NCI-H1930 (cell line): ENCODE measurements at places on chromosomes 7 and 10.

- DNase-seq: no peak
Observed at GRCh38 chr10:101762736-101763135, 13.2 kb downstream of the FGF8 start.

GRCh38 chr7:151700586-151701165 lies 176.2 kb downstream of the PRKAG2 start:
- DNase-seq: no peak

DNA sequence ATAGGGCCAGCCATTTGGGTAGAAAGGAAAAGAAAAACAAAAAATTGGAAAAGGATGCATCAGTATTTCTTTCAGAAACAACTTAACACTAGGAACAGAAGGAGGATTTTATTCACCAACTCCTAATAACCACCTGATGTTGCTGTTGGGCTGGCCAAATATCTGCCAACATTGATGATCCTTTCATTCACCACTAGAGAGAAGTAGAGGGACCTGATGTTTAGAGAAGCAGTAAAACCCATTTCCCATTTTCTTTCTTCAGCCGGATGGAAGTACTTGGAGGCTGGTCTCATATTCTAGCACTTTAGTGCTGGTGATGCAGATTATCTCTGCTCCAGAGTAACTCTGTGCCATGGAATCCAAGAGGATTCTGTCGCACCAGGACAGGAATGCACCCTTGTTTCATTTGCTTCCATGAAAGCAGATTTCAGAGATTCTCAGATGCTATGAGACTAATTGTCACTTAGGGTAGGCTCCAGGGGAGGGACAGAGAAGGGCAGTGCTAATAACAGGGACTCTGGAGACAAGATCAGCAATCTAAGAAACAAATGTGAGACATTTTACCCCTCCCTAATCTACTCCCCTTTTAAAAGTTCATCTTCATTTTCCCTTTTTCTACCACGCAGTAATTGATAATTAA lies 3.1 kb downstream of the KLLN start:
- no peak for DNase-seq

- DNase-seq: peak; percentile 96
Observed at GRCh38 chr7:100119072-100119969, at the start of the genes CNPY4 and TAF6. TSS of gene CNPY4 (plus strand) at chr7:100119634. CDS start at chr7:100119745, 111 bp downstream. TSS of gene TAF6 (minus strand) at chr7:100119358. CDS start at chr7:100114209, 5,149 bp downstream.

- DNase-seq: no peak
Observed at GRCh38 chr7:112347088-112347487, 103.2 kb upstream of the IFRD1 start.

DNA sequence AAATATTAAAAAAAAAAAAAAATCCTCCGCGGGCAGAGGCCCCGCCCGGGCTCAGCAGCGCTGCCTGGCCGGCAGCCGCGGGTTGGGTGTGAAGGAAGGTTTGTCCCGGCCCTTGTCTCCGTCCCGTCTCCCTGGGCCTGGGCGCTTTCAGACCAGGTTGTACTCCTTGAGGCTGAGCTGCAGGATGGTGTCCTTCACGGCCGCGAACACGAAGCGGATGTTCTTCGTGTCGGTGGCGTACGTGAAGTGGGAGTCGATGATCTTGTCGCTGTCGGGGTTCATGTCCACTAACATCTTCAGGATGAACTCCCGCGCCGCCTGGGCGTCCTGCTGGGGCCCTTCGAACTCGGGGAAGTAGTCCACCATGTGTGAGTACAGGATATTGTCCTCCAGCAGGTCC lies 123.7 kb upstream of the KCTD7 start:
- no peak for DNase-seq

- DNase-seq: no peak
Observed at GRCh38 chr10:19638182-19638895, 177.9 kb upstream of the PLXDC2 start.

DNA sequence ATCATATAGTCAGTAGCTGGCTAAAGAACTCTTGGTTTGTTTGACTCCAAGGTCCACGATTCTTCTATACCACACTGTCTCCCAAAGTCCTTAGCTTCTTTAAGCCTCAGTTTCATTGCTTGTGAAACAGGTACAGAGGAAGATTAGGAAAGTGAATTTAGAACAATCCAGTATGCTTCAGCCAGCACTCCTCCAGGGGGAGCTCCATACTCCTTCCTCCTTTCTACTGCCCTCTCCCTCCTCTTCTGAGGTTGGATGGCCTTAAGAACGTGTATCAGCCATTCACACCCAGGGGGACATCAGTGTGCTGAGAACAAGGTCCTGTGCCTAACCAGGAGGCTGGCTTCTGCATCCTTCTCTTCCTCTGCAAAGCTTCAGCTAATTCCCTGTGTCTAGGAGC lies 54.8 kb upstream of the CALD1 start:
- no peak for DNase-seq

- no peak for DNase-seq
Observed at GRCh38 chr7:29071203-29071874, 75.0 kb downstream of the CPVL start.

DNA sequence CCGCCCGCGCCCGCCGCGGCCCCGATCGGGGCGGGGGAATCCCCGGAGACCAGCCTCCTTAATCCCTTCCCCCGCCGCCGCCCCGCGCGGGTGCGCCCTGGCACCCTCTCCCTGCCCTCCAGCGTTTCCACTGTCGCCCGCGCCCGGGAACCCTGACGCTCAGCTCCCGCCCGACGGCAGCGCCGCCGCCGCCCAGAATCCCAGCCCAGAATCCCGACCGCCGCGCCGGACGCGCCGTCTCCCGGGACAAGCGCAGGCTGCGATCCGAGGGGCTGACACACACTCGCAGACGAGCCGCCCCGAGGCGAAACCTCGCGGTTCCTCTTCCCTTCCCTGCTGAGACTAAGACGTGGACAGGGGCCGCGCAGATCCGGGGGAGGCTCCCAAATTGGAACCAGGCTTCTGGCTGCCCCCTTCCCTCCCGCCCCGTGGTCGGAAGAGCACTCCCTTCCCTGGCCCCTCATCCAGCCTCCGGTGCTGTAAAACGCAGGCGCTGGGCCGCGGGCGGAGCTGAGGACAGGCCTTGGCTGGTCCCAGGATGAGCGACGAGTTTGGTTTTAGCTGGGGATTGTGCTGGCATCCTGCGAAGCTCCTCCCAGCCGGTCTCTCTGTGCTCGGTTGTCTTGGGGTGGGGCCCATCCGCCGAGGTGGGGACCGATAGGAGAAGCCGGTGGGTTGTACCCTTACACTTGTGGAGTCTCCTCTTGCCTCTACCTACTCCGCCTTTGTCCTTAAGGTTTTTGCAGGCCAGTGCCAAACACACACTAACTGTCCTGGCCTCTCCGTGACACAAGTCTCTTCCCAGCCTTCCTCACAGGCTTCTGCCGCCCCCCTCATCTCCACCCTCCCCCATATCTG lies 1.1 kb downstream of the MARVELD1 start:
- DNase-seq: no peak

GRCh38 chr7:115047958-115048720 lies 126.2 kb downstream of the MDFIC start:
- DNase-seq: no peak

- no peak for DNase-seq
Observed at GRCh38 chr10:100531761-100532160, 2.1 kb upstream of the NDUFB8 start.

GRCh38 chr7:139949629-139950028 lies 113.1 kb downstream of the PARP12 start:
- no peak for DNase-seq

DNA sequence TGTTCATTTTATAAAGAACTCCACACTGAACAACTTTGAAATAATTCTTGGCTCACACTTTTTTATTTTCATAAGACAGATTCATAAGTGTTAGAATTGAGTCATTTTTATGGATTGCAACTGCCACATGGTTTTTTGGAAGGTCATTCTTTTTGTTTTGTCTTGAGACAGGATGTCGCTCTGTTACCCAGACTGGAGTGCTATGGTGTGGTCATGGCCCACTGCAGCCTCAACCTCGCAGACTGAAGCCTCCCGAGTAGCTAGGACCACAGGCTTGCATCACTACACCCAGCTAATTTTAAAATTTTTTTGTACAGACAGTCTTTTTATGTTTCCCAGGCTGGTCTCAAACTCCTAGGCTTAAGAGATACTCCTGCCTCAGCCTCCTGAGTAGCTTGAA lies 20.3 kb downstream of the BMS1 start:
- DNase-seq: no peak

GRCh38 chr7:78345979-78346378 lies 547.4 kb downstream of the PHTF2 start:
- DNase-seq: no peak

GRCh38 chr10:69123306-69123746 lies 652 bp upstream of the VPS26A start:
- peak; percentile 46 for DNase-seq

DNA sequence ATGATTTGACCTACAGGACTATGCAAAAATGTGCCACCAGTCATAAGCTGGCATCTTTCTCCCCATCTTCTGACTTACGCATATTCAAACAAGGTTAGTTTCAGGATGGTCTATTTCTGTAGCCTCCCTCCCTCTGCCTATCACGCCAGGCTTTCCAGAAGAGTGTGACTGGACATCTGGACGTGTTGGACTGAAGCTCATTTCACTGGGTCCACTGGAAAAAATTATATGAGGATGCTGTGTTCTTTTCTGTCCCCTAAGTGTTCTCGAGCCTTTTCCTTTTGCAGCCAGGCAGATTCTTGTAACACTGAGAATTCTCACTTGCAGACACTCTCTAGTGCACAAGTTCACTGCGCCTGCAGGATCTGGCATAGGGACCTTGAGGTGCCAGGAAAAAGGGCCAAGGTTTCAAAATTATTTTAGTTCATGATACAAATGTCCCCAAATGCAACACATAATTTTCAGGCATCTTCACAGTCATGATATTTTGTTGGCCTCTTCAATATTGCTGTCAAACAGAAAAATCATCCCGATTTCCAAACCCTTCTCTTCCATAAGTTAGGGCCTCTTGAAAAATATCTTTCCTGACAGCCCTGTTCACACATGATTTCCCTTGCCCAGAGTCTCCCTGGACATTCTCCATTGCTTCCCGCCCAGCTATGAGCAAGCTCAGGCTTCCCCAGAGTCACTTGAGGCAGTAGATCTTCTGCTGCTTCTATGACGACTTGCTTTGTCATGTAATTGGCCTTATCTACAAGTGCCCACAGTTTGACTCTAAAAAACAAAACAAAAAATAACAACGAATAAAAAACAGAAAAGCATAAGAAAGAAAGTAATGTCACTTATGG lies 170.4 kb downstream of the BMPER start:
- no peak for DNase-seq

GRCh38 chr10:15290671-15291070 lies 80.4 kb downstream of the FAM171A1 start:
- no peak for DNase-seq

DNA sequence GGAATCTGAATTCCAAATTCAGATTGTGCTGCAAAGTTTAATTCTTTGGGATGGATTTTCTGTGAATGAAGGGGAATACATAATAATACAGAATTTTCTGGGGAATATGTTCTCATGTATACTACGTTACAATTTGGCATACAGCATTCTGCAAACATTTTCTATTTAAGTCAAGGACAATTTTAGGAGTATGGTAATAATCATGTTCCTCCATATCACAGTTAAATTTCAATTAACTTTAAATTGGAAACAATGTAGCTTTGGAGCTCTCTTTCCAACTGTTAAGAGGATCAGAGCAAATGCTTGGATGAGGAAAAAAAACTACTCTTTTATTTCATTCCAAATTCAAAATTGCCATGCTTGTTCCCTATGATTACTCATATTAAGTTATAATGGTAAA lies 217.5 kb downstream of the JAZF1 start:
- DNase-seq: no peak

DNA sequence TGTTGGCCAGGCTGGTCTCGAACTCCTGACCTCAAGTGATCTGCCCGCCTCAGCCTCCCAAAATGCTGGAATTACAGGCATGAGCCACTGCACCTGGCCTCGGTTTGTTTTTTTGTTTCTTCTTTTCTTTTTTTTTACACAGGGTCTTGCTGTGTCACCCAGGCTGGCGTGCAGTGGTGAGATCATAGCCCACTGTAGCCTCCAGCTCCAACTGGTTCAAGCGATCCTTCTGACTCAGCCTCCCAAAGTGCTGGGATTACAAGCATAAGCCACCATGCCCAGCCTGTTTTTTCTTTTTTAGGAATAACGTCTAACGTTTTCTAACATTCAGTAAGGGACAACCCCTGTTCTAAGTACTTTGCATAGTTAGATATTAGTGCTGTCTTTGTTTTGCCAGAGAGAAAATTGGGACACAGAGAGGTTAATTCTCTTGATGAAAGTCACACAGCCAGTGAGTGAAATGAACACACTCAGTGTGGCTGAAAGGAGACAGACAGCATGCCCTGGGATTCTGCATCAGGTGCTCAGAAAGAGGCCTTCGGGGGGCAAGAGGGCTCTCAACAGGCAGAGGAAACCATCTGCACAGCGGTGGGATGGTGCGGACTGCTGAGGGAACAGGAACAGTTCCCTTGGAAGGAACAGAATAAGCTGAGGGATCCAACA lies 4.3 kb downstream of the LIMK1 start:
- no peak for DNase-seq

DNA sequence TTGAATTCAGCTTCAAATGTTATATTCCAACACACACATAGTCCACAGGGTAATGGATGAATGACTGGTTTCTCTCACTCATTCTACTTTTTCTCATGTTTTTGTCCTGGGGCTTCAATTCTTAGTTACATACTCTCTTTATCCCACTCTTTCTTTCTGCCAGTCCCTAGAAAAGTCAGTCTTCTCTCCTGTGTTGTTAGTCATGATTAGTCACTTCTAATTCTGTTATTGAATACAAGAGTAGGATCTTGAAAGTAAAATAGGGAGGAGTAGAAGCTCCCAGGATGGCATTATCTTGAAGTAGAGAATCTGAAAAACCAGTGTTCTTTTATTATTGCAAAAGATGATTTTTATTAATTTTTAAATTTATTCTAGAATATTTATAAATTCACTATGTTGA lies 45.5 kb upstream of the CALCR start:
- no peak for DNase-seq

- DNase-seq: no peak
Observed at GRCh38 chr7:101669307-101669706, 40.2 kb upstream of the MYL10 start.

DNA sequence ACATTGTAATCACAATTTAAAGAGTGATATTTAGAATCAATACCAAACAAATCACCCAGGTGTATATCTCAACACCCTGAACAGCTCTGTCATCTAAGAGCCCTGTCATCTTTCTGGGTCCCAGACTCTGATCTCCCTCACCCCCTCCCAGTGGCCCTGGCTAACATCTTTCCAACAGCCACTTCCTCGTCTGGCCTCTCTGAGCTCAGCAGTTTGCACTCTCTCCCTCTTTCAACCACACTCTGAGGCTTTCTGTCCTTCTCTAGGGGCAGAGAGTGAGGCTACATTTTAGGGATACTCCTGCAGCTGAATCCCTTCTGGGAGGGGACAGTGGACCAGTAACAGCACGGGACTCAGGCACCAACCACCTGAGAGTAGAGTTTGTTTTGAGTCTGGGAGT lies 17.1 kb upstream of the PRRT4 start:
- no peak for DNase-seq

DNA sequence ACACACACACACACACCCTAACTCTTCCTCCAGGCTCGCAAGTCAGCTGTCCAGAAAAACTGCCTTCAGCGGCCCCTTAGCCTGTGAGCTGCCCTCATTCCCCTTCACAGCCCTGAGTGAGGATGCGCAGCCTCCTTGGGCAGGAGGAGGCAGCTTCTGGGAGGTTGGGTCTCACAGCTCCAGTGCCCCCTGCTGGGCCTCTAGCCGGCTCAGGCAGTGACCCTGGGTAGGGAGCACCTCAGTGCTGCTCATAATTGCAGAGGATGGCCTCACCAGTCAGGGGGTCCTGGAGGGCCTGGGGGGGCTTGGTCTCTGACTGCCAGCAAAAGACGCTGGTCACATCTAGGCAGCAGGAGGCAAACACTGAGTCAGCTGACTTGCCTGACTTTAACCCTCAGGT lies 43.7 kb downstream of the ZNF273 start:
- peak; percentile 46 for DNase-seq
